ENCODE measurements at places on chromosomes 6 and 20.

- DNase-seq, result no peak
Measured at GRCh38 chr20:329851-330232, 4.5 kb downstream of the SOX12 start.

DNA sequence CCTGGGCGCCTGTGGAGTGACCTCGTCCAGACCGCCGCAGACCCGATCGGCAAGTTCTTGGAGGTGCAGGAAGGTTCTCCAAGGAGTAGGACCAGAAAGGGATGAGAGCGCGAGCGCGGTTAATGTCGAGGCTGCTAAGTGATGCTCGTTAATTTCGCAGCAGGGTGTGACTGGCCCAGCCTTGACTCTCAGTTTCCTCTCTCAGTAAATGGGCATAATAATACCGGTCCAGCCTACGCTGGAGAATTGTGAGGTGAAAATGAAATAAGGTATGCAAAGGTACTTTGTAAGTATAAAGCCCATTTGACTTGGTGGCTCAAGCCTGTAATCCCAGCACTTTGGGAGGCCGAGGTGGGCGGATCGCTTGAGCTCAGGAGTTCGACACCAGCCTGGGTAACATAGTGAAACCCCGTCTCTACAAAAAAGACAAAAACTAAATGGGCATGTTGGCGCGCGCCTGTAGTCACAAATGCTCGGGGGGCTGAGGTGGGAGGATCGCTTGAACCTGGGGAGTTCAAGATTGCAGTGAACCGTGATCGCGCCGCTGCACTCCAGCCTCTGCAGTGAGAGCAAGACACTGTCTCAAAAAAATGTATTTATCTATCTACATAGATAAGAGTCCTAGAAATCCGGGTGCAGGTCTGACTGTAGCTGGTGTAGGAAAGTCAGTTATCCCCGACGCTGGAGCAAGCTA, 634 bp upstream of the BTBD9 start:
- DNase-seq, result no peak

GRCh38 chr6:132445201-132445951, 44.1 kb upstream of the MOXD1 start:
- peak; percentile 94 for DNase-seq

GRCh38 chr6:111184827-111185532, 97.7 kb downstream of the SLC16A10 start:
- no peak for DNase-seq

GRCh38 chr20:57473246-57474048, 51.5 kb downstream of the CTCFL start:
- DNase-seq, result no peak

DNA sequence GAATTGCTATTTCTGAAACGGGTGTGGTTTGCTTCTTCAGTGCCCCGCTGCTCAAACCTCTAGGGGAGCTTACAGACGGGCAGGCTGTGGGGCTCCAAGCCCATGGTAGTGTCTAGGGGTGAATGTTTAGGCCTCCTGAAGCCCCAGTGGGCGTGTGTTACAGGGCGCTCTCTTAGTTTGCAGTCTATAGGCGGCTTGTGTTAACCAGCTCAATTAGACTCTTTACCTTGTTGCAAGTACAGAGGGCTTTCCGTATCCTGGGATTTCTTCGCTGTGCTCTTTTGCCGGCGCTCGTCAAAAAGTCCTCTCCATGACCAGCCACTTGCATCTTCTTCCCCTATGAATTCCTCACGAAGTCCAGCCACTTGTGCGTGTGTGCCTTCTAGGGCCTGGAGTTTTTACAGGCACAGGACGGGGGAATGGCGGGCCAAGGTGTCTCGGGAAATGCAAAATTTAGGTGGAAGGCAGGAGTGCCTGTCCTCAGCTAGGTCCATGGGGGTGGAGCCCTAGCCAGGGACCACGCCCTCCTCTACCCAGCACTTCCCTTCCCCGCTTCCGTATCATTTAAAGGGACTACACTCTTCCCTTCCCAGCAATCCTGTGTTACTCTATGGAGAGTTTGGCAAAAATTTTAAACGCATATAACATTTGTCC, 94.5 kb downstream of the HTR1B start:
- peak; percentile 43 for DNase-seq

DNA sequence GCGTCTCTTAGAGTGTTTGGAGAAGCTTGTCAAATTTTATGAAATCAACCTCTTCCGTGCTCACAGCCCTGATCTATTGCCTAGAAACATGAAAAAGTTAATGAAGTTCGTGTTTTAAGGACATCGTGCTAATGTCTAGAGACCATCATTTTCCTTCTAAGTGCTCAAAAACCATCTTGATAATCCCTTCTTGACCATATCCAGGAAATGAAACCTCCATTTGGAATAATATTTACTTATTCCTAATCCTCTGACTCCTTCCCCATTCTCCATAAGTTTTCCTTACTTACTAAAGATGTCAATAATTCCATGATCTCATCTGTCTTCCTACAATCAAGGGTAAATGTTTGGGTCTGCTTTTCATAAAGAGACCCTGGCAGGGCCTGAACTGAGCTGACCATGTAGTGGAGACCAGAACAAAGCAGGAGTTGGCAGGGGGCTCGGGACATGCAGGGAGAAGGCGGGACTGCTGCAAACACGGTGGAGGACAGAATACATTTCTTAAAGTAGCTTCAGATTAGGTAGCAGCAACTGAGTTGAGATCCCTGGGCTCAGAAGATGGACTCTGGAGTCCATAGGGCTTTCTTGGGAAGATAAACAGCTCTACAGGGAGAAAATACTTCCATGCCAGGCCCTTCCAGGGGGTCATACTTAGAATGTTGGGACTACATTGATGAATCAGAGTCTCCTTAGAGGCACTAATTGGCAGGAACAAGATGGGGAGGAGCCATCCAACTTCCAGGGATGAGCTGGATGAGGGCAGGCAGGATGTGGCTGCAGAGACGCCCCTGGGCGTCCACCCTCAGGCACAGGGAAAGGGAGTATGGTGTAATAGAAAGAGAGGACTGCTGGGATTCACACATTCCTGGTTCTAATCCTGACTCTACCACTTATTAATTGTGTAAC, 100.7 kb downstream of the RIN2 start:
- peak; percentile 19 for DNase-seq

DNA sequence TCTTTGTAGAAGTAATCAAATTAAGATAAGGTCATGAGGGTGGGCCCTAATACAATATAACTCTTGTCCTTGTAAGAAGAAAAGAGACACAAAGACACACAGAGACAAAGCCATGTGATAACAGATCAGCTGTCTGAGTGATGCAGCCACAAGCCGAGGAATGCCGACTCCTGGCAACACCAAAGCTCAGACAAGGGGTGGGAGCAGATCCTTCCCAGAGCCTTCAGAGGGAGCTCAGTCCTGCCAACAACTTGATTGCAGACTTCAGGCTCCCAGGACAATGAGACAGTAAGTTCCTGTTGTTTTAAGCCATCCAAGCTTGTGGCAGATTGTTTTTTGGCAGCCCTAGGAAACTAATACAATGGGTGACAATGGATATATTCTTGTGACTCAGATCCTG, 325.0 kb upstream of the AGPAT4 start:
- no peak for DNase-seq

GRCh38 chr20:49956689-49957088, 20.5 kb downstream of the RNF114 start:
- DNase-seq, result no peak

- no peak for DNase-seq
Measured at GRCh38 chr20:22554391-22554790, 30.0 kb downstream of the FOXA2 start.

DNA sequence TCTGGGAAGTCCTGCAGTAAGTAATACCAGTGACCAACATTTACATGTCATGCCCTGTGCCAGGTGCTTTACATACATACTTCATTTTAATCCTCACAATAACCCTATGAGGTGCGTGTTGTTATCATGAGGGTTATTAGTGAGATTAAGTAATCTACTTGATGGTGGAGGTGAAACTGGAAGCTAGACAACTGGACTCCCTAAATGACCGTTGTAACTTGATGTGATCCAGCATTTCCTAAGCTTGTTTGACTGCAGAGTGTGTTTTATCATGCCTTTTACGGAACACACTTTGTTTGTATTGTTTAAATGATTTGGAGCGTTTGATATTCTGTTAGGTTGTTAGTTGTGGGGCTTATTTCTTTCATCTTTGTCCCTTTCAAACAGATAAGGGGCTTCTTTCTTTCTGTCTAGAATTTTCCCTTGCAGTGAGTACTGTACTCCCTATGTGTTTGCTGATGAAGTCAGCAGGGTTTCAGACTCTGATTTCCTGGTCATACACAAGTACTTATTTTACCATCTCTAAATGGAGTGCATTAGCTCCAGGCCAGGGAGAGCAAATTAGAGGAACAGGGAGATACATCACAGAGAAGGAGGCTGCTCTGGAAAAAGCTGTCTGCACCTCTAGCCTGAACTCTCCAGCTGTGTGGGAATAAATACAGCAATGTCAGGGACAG, 29.7 kb downstream of the CHMP4B start:
- no peak for DNase-seq

DNA sequence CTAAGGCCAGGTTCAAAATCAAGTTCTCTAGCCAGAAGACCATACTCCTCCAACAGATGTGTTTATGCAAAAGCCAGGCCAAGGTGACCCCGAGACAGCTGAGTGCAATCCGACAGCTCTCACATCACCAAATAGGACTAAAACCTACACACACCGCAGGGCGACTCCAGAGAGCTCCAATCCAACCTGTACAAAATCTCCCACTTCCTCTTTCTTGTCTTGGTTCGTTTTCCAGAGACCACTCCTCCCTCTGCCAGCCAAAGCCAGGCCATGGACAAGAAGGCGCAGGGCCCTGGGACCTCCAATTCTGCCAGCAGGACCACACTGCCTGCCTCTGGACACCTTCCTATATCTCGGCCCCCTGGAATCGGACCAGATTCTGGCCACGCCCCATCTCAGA, 11.5 kb upstream of the NOP56 start:
- DNase-seq, result no peak

GRCh38 chr6:123879749-123880148, 76.1 kb downstream of the NKAIN2 start:
- no peak for DNase-seq

DNA sequence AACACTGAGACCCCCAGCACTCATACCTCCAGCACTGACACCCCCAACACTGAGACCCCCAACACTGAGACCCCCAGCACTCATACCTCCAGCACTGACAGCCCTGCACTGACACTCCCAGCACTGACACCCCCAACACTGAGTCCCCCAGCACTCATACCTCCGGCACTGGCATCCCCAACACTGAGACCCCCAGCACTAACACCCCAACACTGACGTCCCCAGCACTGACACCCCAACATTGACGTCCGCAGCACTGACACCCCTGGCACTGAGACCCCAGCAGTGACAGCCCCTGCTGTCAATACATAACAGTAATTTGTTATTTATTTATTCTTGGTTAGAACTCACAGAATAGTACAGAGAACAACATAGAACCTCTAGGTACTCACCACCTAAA, 58.0 kb downstream of the ERMARD start:
- no peak for DNase-seq

DNA sequence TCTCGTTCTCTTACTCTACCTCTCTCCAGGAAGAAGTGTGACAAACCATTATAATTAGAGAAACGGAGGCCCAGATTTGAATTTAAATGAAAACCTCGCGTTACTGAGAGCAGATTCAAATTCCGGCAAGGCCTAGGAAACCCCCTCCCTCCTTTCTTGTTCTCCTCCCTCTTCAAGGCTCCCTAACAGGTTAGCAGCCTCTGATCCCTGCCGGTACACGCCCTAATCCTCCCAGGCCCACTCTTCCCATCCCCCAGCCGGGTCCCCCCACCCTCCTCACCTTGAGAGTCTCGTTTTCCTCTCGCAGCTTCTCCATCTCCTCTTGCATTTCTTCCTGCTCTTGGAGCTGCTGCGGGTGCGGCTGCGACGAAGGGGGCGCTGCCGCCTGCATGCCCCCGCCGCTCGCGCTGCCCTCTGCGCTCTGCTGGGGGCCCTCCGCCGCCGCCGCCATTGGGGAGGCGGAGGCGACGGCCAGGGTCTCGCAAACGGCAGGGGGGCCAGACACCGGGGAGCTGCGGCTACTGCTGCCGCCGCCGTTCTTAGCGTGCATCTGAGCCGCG, 3.8 kb downstream of the MTCL3 start:
- peak; percentile 16 for DNase-seq

- no peak for DNase-seq
Measured at GRCh38 chr20:52130406-52130805, 61.2 kb downstream of the ZFP64 start.

DNA sequence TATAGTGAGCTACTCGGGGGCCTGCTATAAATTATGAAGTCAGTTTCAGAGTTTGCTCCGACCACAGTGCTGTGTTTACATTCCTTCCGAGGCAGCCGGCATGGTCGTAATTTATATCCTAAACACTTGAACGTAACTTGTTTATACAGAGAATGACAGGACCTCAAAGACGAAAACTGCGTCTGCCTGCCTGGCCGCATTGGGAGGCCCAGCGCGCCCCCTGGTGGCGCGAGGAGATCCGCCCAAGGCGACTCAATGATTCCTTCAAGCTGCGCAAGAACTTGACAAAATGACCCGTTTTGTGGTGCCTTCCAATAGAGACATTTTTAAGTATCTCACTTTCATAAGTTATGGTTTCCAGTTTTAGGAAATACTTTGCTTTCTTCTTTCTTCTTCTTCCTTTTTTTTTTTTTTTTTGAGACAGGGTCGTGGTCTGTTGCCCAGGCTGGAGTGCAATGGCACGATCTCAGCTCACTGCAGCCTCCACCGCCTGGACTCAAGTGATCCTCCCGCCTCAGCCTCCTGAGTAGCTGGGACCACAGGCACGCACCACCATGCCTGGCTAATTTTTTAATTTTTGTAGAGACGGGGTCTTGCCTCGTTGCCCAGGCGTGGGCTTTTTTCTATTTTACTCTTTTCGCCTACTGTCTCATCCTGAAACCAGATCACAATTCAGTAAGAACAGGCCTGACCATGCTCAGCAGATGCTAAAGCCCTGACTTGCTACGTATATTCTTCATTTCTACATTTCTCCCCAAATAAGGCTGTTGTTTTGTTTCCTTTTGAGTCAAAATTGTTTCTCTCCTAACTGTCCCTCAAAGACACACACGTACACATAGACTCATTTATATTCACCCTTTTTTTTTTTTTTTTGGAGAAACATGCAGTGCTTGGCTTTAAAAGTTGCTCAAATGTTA, 7.8 kb downstream of the FOXF2 start:
- DNase-seq, result peak; percentile 94

DNA sequence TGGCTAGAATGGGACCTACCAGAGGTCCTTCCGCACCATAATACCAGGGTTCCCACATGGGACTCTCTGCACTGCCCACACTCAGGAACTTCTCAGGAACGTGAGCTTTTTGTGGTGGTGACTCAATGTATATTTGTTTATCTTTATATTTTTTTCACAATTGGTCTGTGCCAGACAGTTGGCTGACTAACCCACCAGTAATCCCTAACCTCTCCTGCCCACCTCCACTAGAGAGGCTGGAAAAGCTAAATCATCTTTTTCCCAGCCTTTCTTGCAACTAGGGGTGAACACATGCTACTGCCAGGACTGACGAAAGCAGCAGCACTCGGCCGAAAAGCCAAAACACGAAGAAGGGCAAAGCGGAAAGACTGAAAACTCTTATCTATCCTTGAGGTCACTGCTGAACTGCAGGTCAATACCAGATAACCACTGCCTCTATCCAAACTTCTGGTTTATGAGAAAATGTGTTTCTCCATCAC, 112.9 kb downstream of the TRERF1 start:
- DNase-seq, result peak; percentile 99

Data from HFFc6 (cell line).